ENCODE measurements at places on chromosomes 12 and 14. TPM values are rescaled to one million over a fixed set of nuclear protein-coding genes. Genes with fewer than 3 reads are reported as not detected.

Gene ARHGAP9
- total RNA-seq = 32.4 TPM

Gene CRY1
- total RNA-seq = 46.1 TPM

Gene SPX
- 0.40 TPM for total RNA-seq

Gene ADAM21
- 0.39 TPM for total RNA-seq

Gene BCL2L14
- total RNA-seq = 1.8 TPM

Gene PLEKHD1
- total RNA-seq = 0.52 TPM

Gene TGFB3
- 15.2 TPM for total RNA-seq

Gene NELL2
- 3.9 TPM for total RNA-seq

Gene CAPZA3
- not detected for total RNA-seq

Gene GUCY2C
- not detected for total RNA-seq

Gene CLEC14A
- 27.9 TPM for total RNA-seq

Gene ISCA2
- total RNA-seq = 28.3 TPM

Gene ABCD2
- not detected for total RNA-seq

Gene KRT78
- not detected for total RNA-seq

Gene TPH2
- total RNA-seq = not detected
